Activated CD4-positive, alpha-beta T cell treated with anti-CD3 and anti-CD28 coated beads for 1 hour (primary cell): ENCODE measurements at places on chromosomes 1 and 21.

- no peak for DNase-seq
These were observed 99.9 kb downstream of the GLUL start for GRCh38 chr1:182291584-182292192.

DNA sequence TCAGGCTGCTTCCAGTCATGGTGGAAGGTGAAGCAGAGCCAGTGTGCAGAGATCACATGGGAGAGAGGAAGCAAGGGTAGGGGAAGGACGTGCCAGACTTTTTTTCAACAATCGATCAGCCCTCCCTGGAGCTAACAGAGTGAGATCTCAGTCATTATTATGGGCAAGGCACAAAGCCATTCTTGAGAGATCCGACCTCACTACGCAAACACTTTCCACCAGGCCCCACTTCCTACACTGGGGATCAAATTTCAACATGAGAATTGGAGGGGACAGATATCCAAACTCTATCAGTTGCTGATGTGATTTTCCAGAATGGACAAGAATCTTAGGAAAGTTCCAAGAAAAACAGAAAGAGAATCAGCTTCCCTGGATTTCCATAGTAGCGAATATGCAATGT lies 60.5 kb downstream of the BACE2 start:
- DNase-seq: no peak

DNA sequence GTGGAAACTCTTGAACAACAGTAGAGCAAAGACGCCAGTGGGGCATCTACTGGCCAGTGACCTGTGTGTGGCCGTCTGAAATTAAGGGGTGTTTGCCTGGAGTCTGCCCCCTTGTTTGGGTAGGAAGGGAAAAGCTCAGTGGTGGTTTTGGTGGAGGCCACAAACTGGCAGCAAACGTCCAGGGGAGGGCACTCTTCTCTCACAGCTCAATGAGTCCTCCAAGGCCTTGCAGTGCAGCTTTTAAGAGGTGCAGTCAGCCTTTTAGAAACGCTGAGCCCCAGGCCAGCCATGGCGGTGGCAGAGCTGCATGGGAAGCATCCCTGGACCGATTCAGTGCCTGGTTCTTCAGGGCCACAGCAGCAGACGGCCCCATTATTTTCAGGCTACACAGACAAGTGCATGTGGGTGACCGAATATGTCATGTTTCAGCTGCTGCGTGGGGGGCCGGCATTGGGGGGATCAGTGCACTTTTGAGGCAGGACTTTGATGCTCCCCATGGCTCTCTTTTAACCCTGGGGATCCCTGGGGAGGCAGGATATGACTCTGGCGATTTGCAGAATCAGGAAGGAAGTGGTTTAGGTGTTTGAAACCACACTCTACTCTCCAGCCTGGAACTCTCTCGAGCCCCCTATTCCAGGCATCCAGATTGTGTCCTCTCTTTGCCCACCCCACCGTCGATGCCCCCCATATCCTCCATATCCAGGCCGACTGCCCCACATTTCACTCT lies 414.0 kb downstream of the PRDM2 start:
- DNase-seq: no peak

DNA sequence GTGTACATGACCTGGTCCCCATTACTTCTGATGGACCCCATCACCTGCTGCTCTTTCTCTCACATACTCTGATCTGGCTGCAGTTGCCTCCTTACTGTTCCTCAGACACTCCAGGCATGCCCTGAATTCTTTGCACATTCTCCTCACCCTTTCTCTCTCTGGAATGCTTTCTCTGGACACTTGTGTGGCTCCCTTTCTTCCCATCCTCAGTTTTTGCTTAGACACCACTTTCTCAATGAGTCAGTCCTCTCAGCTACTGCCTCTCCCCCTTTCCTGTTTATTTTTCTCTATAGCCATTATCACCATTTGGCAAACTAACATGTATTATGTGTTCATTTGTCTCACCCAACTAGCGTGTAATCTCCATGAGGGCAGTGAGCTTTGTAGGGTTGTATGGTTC lies 28.1 kb downstream of the PLXNA2 start:
- DNase-seq: no peak

DNA sequence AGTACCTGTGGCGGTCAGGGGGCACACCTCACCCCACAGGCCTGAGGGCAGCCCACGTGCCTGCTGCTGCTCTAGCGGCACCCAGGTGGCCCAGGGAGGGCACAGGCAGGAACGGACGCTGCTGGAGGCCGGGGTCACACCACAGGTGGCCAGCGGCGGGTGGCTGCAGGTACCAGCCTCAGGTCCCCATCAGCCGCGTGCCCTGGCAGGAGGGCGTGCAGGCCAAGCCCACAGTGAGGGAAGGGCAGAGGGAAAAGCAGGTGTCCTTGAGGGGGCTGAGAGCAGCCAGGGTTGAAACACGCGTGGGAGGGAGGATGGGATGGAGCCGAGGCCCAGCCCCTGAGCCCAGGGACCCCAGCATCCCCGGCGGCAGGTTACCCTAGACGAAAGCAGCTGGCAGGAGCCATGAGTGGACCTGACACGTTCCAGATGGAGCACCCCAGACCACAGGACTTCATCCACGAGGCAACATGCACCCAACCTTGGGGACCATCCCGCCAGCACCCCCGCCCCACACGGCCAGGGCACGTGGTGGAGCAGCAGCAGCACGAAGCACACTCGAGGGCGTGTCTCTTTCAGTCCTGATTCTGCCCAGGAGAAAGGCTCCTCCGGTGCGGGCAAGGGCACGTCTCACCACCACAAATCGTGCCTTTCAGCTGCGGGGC lies 3.7 kb downstream of the SLC19A1 start:
- DNase-seq: no peak

GRCh38 chr1:46521414-46521813 lies 30.0 kb downstream of the KNCN start:
- DNase-seq: no peak

DNA sequence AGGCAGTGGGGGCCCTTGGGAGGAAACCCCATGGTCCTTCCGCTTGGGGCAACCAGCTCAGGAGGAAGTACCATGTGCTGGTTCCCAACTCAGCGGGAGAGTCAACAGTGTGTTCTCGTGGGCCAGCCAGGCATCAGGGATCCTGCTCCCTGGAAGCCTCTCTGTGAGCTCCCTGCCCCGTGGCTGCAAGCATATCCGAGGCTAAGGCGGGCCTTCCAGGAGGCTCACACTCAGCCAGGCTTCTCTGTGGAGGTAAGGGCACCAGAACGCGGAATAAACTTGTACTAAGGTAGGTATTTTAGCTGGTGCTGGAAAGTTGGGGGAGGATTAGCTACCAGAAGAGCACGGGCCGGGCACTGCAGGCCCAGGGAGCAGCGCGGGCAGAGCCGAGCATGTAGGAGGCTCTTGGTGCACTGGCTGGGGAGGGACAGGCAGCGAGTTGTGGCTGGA lies 74.7 kb upstream of the POU3F1 start:
- no peak for DNase-seq

- no peak for DNase-seq
These were observed 243.0 kb downstream of the PDE4B start for GRCh38 chr1:66035616-66036245.

DNA sequence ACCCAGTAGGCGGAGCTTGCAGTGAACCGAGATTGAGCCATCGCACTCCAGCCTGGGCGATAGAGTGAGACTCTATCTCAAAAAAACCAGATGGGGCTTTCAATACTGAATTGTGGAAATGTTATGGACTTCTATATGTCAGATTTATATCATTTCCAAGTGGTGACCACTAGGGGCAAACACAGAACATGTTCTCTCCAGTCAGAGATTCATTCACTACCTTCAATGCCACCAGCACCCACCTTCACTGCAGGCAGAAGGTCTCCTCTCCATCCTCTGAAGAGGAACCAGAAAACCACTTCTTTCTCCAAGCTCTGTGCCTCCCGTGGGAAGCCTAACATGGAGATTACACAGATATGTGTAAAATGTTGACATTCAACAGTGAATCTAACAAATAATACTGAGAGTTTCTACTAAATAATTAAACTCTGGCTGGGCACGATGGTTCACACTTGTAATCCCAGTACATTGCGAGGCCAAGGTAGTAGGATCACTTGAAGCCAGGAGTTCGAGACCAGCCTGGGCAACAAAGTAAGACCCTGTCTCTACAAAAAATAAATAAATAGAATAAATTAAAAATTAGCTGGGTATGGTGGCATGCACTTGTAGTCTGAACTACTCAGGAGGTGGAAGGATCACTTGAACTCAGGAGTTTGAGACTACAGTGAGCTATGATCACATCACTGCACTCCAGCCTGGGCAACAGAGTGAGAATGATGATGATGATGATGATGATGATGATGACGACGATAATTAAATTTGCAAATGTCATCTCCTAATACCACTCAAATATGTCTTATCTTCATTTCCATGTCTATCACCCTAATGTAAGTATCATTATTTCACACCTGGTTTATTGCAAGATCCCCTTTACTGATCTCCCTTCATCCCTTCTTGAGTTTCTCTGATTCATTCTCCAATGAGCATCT lies 151.1 kb downstream of the ZNF281 start:
- DNase-seq: no peak

DNA sequence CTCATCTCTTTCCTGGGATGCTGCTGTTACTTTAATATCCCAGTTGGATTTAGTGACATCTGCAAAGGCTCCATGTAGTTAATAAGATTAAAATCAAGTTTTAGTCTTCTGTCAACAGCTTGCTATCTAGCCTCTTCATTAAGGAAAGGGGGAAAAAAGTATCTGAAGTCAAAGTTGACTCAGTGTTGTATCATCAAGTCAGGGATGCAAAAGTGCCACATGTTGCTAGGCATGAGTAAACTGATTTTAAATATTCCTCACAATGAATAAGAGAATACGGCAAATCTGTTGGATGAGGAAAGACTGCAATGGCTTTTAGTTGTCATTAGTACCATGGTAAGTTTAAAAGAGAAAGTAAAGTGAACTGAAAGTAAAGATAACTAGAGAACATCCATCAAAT lies 383.2 kb upstream of the ZRANB2 start:
- DNase-seq: no peak

- DNase-seq: no peak
These were observed 352.1 kb downstream of the TBX15 start for GRCh38 chr1:118636004-118636403.
